ENCODE measurements at places on chromosomes 5 and 9. TPM values are rescaled to one million over a fixed set of nuclear protein-coding genes. Genes with fewer than 3 reads are reported as not detected.
A peak's percentile ranks its signal among the peaks of the same experiment; 100 is the strongest.

Gene TTC23L
- total RNA-seq = 0.07 TPM

Gene SLC4A9
- total RNA-seq = not detected

Gene TPPP
- 2.0 TPM for total RNA-seq

DNA sequence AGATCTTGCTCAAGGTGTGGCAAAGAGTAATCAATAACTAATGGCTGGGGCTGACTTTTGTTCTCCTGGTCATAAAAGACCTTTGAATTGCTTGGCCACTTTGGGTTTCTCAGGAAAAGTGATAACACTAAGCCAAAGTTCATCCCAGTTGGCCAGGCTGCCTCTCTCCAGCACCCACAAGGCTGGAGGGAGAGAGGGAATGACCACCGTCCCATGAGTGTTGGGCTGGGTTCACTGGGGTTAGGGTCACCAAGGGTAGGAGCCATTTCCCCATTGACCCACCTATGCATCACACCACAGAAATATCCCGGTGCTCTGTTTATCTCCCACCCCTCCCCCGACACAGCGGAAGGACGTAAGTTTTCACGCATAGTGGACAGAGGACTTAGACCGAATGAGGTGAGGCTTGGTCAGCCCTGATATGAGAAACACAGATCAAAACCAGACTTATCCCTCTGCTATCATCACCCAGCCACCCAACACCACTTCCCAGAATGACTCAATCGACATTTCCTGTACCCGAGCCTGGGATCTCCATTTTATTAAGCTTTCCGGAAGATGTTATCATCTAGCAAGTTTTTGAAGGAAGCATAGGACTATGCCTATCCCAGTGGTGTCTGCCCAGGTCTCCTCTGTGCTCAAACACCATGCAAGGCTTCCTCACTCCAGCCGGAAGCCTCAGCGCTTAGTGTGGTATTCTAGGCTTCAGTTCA is 27.0 kb upstream of the PPARGC1B start:
- DNase-seq = peak; percentile 48
- H3K4me1 ChIP-seq = no peaks in the 10 kb centered on the region
- no peaks in the 10 kb centered on the region for H3K36me3 ChIP-seq
- H3K27me3 ChIP-seq = no peaks in the 10 kb centered on the region
- H3K27ac ChIP-seq = peak overlapping the region; percentile 76

GRCh38 chr9:27261517-27262211 is 35.3 kb downstream of the EQTN start:
- no peaks in the 10 kb centered on the region for H3K27me3 ChIP-seq

DNA sequence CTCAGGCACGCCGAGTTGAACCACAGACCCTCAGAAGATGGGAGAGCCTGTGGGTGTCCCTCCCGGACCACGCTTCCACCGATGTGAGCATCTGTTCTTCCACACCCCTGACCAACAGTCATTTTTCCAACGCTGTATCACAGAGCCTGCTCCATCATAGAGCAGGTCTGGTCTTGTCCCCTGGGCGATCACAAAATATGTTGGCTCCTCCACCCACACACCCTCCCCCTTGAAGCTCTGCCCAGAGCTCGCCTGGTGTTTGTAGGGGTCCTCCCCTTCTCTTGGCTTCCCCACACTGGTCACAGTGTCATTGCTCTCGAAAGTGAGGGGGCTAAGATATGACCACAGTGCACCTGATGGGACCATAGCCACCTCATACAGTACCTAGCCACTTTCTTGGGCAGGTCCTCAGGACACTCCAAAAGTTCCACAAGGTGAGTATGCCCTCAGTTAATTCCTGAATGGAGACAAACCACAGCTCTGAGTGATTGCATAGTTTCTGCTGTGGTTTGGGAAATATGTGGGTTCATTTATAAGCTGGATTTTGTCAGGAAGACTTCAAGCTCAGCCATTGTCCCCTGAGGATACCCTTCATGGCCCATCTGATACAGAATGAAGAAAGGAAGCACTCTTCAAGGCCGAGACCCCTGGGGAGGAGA is 3.5 kb upstream of the ZNF618 start:
- peaks cover under 1% of the 10 kb centered on the region for H3K4me1 ChIP-seq
- DNase-seq = no peak
- H3K4me3 ChIP-seq = no peak overlapping the region
- H3K36me3 ChIP-seq = no peaks in the 10 kb centered on the region
- no peak overlapping the region for H3K27ac ChIP-seq

- H3K36me3 ChIP-seq = no peaks in the 10 kb centered on the region
- H3K27ac ChIP-seq = no peak overlapping the region
- H3K27me3 ChIP-seq = no peaks in the 10 kb centered on the region
- no peak for DNase-seq
Observed at GRCh38 chr5:7741415-7742065, 109.4 kb downstream of the CFAP90 start.

DNA sequence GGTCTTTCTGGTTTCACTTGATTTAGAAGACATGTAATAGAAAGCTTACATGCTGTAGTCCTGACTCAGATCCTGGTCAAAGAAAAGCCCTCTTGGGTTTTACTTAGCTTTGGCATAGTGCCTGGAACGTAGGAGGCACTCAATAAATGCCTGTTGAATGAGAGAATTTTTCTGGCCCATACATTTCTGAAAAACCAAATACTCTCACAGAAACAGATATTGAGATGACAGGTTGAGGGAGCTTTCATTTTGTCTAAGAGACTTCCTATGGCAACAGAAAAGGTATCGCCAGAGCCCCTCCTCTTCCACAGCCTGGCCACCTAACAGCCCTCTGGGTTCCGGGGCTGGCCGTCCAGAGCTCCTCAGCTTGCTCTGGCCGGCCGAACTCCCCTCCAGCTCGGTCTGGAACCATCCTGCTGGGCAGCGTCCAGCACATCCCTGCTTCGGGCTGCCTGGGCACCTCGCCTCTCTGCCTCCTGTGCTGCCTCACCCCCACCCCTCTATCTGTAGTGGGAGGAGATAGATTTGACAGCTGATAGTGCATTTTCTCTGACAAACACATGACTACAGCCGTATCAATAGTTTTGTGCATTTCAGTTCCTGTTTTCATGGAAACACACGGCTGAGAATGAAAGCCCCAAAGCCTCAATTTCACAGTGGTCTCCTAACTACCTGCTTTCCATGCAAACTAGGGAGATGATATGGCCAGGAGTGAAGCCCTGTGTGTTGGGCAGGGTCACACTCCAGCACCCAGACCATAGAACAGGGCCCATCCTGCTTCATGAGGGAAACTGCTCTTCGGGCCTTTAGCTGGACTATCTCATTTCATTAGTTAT is 1.1 kb downstream of the IL4 start:
- peak overlapping the region; percentile 29 for H3K27ac ChIP-seq
- H3K36me3 ChIP-seq = no peaks in the 10 kb centered on the region
- peaks cover 6% of the 10 kb centered on the region for H3K4me1 ChIP-seq

- H3K4me1 ChIP-seq = no peaks in the 10 kb centered on the region
- H3K36me3 ChIP-seq = no peaks in the 10 kb centered on the region
- no peaks in the 10 kb centered on the region for H3K27me3 ChIP-seq
- no peak overlapping the region for H3K4me3 ChIP-seq
Observed at GRCh38 chr5:177608243-177609075, 8.5 kb downstream of the B4GALT7 start.

GRCh38 chr5:176935017-176935416 is 35.9 kb upstream of the HK3 start:
- no peaks in the 10 kb centered on the region for H3K36me3 ChIP-seq
- H3K27me3 ChIP-seq = no peaks in the 10 kb centered on the region
- H3K27ac ChIP-seq = no peak overlapping the region
- no peak for DNase-seq

Data from hepatocyte (in vitro differentiated cells).